ENCODE measurements at places on chromosomes 5 and 9.

DNA sequence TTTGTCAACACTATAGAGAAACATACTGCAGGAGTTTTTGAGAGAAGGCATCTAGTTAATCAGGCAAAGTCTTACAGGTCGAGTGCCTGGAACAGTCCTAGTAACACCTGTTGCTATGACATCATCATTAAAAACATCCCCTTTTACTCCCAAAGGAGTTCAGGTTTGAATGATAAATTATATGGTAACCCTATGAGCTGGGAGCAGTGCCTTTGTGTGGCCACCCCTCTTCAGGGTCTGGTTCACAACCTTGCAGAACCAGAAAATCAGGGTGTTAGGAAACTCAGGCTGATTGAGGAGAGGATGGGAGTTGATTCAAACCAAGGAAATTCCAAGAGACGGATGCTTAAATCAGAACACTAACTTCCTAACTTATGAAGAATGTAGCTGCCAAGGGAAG is 179.1 kb upstream of the RASEF start:
- DNase-seq, result no peak

DNA sequence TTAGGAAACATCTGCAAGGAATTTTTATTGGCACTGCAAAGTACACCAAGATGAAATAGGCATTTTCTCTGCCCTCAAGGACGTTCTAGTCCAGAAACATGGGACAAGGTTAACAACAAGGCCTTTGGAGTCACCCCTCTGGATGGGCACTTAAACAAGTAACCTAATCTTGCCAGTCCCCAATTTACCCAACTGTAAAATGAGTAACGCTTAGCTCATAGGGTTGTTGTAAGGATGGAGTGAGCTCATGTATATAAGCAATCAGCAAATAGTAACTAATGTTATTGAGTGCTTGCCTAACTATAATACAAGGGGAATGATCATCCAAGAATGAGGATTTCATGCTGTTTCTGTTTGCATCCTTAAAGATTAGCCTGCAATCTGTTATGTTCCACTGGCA is 189.3 kb downstream of the PAPPA start:
- no peak for DNase-seq

DNA sequence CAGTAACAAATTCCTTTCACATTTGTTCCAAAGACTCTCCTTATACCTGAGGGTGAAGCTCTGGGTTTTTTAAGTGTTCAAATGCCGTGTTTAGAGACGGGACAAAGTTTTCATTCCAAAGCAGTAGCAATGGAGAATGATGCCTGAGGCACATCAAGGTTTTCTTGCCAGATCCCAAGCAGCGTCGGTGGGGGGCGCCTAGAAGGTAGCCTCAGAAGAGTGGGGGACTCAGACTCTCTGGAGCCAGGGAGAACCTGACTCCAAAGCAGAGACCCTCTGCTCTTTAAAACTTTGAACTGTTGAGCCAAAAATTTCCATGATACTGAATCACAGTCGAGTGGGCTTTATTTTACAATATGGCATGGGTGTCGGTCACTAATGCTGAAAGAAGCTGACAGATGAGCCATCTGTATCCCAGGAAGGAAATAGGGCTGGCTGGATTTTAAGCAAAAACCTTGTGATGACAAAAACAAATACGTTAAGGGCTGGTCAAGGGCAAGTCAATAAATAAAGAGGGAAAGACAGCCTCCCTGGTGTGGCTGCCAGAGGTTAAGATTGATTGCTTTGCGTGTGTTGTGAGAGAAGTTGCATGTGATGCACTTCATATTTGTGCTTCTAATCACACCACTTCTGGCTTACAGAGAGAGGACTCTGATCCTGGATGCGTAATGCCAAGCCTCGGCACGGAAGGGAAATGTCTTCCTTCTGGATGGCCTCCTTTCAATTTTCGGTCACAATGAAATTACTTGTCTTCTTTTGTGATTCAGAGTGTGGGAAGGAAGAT is 161.1 kb upstream of the EFNA5 start:
- DNase-seq, result no peak

DNA sequence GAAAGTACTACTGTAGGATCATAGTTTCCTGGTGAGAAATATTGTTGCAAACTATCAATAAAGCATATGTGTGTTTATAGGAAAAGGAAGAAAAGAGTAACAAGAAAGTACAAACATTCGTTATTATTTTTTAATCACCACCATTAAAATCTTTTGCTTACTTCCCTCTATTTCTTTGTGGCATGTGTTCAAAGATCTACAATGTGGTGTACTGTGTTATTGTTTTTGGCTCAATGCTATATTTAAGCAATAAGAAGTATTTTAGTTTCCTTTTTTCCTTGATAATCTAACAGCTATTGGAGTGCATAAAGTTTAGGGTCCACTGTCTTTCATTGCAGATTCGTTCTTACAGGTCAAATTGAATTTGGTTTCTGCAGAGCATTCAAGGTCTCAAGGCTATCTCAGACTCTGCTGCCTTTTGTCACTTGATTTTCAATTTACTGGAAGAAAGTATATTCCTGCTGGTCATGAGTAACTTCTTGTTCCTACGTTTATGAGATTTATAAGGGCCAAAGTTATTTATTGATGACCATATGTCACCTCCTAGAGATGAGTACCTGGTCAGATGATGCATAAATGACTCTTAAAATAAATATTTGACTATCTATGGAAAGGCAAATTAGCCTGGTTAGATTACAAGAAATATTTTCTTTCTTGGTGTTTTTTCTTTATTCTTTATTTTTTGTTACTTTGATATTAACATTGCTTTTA is 323.0 kb downstream of the TMEM167A start:
- no peak for DNase-seq

- DNase-seq, result no peak
Observed at GRCh38 chr5:75734913-75735789, 17.9 kb upstream of the POC5 start.

- no peak for DNase-seq
Observed at GRCh38 chr9:28927691-28928090, 1354.4 kb upstream of the C9orf72 start.

DNA sequence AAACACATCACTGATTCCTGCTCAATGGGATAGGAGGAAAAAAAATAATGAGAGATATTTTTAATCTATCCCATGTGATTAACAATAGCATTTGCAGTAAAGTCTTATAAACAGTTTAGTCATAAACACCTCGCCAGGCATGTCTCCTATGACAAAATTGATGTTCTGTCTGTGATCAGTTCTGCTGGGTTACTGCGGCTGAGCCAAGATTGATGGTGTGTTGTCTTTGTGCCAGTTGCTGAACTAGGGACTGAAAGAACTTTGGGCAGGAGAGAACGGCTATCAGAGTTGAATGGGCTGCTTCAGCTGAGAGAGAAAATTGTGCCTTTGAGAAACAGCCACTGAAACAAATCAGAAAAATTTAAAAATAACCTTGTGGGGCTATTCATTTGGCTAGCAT is 37.3 kb upstream of the MAMDC2 start:
- DNase-seq, result no peak

- DNase-seq, result no peak
Observed at GRCh38 chr9:120080849-120081248, 499.1 kb downstream of the CDK5RAP2 start.

All from cortex of kidney (tissue), 1 donor.